MV-4-11 (cell line): ENCODE measurements at places on chromosomes 12 and 14.

GRCh38 chr12:76288218-76288617 is 60.0 kb downstream of the BBS10 start:
- DNase-seq = no peak

DNA sequence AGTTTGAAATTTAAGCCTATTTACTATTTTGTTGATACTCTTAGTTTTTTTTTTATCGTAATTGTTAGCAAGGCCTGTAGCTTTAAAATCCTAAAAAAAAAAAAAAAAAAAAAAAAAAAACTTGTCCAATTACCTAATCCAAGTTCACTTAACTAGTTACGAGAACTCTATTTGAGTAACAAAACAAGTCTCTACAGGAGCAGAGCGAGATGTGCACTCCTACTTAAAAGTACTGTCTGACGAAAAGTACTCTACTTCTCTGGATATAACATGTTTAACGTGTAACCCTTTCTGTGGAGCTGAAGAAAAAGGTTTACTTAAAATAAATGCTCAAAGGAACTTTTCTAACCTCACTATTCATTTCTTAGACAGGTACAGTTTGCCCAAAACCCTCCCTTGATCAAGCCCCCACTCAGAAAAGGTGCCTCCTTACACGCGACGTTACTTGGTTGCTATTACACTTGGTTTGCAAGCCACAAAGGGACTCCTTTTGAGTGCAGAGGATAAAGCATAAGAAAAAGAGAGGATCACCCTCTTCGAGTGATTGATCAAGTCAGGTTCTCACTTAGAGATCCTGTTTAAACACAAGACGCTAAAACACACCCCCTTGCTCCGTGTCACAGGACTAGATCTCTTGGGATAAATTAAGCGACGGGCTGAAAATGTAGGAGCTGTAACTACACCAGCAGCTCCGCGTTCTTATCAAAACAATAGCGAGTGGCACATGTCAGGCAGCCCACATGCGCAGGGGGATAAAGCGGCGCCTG is 2.2 kb downstream of the BAZ1A start:
- DNase-seq = no peak

GRCh38 chr14:61260939-61261776 is 20.0 kb downstream of the TMEM30B start:
- DNase-seq = no peak

GRCh38 chr12:3218228-3219171 is 141.3 kb downstream of the TSPAN9 start:
- DNase-seq = no peak
